ENCODE measurements at places on chromosomes 1 and 21.
A peak's percentile ranks its signal among the peaks of the same experiment; 100 is the strongest.

DNA sequence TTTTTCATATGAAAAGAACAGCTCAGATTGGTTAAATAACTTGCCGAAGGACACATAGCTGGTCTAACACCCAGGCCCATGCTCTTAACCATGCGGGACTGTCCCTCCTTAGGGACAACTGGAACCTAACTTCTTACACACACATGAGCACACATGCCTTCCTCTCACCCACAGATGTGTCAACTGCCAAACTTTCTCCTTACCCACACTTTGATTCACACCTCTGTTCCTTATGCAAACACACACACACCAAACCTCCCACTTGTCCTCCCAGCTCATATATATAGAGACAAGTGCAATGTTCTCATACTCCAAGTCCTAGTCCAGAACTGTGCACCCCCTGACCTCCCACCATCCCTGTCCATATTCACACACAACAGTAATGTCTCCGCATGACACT, 4.3 kb downstream of the RAB25 start:
- DNase-seq: no peak

DNA sequence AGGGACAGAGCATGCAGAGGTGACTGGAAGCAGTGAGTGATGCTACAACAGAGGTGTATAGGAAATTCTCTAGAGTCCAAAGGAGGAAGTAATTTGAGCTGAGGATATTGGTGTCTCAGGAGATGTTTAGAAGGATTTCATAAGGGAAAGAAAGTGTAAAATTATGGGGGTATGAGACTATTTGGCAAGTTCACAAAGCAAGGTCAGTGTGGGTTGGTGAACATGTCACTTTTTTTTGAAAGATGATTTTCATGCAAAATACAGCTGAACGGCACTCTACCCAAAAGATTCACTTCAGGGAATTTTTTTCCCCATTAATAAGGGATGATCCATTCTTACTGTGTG, 24.1 kb downstream of the HMGCS2 start:
- DNase-seq: no peak

GRCh38 chr1:6253380-6253779, 7.5 kb downstream of the GPR153 start:
- no peak for DNase-seq

DNA sequence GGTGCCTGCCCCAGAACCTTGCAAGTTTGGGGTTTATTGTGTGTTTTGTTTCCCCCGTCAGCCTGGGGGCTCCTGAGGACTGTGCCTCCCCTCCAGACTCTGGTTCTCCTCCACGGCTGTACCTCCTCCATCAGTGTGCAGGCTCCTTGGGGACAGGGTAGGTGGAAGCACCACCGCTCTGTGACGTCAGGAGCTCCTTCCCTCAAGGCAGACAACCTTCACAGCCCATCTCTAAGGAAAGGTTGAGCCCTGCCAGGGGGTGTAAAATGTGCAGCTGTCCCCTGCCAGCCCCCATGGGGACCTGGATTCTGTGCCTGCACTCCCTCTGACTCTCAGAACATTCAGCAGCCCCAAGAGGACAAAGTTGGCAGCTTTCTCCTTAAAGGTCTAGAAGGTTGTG, 465 bp upstream of the HSPB7 start:
- DNase-seq: no peak

GRCh38 chr1:201420608-201421002, 925 bp downstream of the TNNI1 start:
- DNase-seq: no peak

DNA sequence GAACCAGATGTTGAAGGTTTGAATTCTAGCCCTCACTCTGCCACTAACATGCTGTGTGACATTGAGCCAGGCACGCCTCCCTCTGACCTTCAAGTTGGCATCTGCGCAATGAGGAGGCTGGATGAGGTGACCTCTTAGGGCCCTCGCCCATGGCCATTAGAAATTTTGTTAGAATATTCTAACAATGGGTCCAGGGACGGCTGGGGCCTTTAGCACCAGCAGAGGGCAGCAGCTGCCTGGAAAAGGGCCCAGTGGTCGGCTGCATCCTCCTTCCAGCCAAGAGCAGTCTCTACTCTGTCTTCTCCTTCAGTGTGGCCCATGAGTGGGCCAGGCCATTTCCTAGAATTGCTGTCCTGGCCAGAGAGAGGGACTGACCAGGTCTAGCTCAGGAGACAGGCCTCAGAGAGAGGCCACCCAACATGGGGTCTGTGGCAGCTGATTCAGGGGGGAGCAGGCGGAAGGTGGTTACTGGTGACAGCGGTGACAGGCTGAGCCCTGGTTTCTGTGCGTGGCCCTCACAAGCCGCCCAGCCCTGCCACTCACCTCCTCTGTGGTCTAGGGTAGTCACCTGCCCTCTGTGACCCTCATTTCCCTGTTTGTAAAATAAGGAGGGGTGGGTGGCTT, 101.3 kb upstream of the ACTL8 start:
- DNase-seq: no peak

GRCh38 chr1:30032302-30032701, 691.1 kb downstream of the MATN1 start:
- DNase-seq: no peak

- no peak for DNase-seq
Measured at GRCh38 chr1:11874258-11874562, 15.5 kb upstream of the NPPB start.

- DNase-seq: no peak
Measured at GRCh38 chr1:101509370-101509769, 272.6 kb downstream of the S1PR1 start.

DNA sequence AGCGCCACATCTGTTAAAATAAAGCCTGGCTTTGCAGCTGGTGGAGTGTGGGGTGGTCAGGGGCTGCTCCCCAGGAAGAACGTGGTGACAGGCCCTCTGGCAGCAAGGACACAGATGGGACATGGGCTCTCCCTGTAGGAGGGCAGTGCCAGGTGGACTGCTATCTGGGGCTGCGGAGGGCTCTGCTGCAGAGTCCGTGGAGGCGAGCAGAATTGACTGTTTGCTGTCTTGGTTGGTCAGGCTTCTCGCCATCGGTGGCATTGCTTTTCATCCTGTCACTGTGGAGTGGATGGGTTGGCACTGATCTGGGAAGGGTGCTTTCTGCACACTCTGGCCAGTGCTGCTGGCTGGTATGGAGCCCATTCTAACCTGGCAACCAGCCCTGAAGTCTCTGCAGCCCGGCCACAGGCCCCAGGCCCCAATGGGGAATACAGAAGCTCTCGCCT, 103.0 kb downstream of the LAMC2 start:
- no peak for DNase-seq

DNA sequence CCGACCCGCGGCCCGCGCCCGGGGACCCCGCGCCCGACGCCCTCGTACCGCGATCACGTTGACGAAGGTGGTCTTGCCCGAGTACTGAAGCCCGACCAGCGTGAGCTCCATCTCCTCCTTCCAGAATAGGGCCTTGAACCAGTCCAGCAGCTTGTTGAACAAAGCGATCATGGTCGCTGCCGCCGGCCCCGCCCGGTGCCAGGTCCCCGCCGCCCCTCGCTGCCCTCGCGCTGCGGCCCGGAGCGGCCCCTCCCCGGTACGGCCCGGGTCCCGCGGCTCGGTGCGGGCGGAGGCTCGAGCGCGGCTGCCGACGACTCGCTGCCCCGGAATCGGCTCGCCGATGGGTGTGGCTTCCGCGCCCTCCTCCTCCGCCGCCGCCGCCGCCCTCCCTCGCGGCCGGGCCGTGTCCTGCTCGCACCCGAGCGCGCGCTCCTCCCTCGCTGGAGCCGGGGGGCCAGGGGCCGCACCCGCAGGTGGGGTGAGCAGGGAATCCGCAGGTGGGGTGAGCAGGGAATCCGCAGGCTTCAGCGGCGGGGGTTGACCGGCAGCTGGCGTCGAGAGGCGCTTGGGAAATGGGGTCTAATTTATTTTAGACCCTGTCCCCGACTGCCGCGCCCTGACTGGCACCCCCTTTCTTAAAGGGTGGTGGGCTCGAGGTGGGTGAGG, at the start of gene ARL8A:
Gene ARL8A (minus strand): TSS at position 336 of the 666 bp plus-strand sequence. CDS start 165 bp downstream, at position 171.
- peak; percentile 74 for DNase-seq

DNA sequence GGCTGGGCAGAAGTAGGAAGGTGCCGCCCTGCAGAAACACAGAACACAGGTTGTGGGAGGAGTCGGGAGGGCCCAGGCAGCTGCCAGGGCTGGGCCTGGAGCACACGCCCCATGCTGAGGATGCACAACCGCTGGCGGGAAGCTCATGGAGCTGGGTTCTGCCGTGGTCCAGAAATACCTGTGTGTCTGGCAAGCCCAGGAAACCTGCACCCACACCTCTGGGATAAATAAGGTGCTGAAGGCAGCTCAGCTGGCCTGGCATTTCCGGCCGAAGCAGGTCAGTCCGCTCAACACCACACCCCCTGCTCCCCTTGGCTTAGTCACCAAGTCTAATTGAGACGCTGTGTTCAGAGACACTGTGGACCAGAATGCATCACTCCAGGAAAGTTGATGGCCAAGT, 32.1 kb downstream of the CTNNBIP1 start:
- DNase-seq: no peak

DNA sequence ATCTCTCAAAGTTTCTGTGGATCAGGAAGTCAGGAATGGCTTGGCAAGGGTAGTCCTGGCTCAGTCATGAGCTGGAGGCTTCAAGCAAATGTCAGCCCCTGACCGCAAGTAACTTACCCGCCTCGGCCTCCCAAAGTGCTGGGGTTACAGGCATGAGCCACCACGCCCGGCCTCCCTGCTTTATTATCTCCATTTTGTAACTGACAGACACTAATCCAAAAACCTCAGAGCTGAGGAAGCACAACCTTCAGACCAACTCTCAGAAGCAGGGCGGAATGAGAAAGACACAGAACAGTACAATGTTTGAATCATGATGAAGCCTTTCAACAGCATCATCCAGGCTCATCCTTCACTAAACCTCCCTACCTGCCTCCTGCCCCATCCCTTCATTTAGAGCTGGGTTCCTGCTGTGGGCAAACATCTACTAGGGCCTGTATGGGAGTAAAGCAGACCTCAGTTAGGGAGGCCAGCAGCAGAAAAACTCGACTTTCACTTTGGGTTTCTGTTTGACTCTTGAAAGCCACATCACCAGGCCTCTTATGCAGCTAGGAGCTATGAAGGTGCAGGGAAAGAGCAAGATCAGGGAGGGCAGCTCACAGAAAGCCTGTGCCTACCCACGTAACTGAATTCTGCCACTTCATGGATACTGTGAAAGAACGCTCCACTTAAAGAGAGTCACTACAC, 84.4 kb upstream of the RAB4A start:
- DNase-seq: no peak

DNA sequence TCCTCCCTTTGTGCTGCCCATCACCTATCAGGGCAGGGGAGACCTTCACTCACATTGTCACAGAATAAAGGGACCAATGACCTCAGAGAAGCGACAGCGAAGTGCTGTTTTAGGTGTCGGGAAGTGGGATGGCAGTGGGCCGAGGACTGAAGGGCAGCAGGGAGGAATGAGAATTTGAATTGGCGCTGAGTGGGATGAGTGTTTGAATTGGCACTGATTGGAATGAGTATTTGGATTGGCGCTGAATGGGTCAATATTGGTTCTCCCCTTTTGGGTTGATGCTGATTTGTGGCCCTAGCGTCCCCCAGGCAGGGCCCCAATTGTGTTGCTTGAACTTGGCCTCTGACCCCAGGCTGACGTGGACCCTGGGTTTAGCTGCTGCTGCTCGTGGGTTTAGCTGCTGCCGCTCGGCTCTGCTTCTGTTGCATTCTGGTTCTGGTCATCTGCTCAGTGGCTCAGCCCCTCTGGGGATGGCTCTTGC, 12.4 kb upstream of the UMODL1 start:
- no peak for DNase-seq

GRCh38 chr1:38587766-38588165, 271.8 kb downstream of the RRAGC start:
- no peak for DNase-seq

DNA sequence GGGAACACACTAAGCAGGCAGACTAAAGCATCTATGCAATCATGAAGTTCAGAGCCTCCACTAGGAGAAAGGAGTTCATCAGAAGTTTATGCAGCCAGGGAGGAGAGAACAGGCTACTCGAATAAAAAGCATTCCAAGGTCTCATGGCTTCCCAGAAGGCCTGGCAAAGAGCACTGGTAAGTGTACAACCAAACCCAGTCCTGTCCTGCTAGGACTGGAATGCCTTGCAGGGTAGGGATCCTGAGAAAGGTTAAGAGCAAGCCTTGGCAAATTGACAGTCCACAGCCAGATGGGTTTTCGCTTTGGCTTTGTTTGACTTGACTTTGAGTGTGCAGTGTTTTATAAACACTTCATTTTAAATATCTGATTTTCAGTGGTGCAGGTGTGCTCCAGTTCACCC, 133.6 kb upstream of the ATP1B1 start:
- DNase-seq: no peak

DNA sequence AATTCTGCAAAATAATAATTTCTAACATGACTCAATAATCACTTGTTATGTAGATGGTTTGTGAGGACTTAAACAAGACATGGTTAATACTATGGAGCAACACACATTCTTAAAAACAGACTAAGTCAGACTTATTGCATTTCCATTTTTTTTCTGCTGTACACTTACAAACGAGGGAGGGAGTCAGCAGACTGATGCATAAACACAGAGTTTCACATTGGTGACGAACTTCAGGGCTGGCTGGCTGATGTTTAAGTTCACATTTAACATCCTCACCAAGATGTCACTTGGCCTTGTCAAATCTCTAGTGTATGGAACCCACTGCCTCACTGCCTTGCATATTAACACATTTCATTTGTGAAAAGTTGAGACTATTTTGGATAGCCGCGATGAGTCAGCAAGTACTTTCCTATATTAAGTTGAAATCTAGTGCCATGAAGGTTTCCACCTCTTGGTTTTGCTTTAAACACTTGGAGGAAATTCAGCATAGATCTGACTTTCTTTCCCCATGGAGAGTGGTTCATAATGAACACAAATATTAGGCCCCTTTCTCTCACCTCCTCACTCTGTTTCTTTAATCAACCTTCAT, 337.5 kb upstream of the RUNX1 start:
- no peak for DNase-seq

DNA sequence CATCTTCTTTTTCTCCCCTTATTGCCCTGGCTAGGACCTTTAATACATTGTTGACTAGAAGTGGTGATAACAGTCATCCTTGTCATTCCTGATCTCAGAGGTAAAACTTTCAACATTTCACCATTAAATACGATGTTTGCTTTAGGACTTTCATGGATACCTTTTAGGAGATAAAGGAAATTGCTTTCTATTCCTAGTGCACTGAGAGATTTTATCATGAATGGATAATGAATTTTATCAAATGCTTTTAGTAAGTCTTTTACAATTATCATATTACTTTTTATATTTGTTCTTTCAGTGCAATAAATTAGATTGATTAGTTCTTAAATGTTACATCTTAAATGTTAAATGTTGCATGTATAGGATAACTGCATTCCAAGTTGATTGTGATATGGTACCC, 147.2 kb upstream of the SERTAD4 start:
- DNase-seq: no peak

GRCh38 chr1:85347908-85348307, 71.5 kb upstream of the BCL10 start:
- DNase-seq: no peak

DNA sequence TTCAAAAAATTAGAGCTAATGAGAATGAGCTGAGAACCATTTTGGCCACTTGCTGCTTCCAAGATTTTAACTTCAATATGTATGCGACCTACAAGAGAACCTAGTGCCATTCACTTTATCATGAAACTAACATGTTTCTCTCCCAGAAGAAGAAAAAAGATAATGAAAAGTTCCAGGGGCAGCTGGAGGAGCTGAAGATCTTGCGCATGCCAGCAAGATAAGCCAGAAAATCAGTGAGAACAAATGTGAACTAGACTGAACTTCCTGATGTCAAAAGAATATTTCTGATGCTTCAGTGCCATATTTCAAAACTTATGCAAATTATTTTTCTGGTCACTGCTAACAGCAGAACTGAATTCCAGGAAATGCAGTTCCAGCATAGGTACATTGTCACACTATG, 1265.1 kb downstream of the BRINP3 start:
- no peak for DNase-seq
